ENCODE measurements at places on chromosomes 6 and 20.

- DNase-seq, result no peak
Measured at GRCh38 chr6:57255451-57256169, 33.5 kb upstream of the RAB23 start.

GRCh38 chr6:95203153-95203754 lies 374.1 kb upstream of the MANEA start:
- no peak for DNase-seq

DNA sequence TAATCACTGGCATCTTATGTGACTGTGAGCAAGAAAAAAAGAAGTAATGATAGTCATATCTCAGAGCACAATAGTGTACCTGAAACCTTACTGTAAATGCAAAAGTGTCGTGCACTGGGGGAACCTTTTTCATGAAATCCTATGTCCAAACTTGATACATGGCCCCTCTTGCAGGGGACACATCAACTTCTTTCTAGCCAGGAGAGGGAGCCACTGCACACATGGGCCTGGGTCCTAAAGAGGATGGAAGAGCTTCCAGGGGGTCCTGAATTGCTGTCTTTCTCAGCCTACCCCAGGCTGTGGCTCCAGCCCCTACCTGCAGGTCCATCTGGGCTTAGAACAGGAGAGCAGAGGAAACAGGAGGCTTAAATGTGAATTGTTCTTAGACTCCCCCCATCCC lies 165.7 kb downstream of the SOD2 start:
- no peak for DNase-seq

DNA sequence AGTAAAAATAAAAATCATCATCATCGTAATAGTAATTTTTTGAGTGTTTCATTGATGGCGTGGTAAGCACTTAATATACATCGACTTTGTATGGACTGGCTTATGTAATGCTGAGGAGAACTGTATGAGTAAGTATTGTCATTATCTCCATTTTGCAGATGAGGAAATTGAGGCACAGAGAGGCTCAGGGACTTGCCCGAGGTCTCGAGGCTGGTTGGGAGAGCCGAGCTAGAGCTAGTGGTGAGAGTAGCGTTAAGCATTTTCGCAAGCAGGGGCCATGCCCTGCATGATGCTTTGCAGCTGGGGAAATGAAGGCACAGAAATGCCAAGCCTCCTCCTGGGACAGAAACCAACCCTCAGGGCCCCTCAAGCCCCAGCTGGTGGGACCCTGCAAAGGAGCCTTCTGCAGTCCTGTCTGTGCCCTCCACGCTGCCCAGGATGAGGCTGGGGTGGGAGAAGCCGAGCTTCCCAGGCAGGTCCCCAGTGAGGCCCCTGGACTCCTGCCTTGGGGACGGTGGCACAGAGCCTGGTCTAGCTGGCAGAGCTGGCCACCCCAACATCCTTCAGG lies 31.1 kb upstream of the STX16 start:
- no peak for DNase-seq

- no peak for DNase-seq
Measured at GRCh38 chr20:11432407-11432806, 485.3 kb upstream of the BTBD3 start.
